HAP-1 (cell line): ENCODE measurements at places on chromosomes 2 and 18.

DNA sequence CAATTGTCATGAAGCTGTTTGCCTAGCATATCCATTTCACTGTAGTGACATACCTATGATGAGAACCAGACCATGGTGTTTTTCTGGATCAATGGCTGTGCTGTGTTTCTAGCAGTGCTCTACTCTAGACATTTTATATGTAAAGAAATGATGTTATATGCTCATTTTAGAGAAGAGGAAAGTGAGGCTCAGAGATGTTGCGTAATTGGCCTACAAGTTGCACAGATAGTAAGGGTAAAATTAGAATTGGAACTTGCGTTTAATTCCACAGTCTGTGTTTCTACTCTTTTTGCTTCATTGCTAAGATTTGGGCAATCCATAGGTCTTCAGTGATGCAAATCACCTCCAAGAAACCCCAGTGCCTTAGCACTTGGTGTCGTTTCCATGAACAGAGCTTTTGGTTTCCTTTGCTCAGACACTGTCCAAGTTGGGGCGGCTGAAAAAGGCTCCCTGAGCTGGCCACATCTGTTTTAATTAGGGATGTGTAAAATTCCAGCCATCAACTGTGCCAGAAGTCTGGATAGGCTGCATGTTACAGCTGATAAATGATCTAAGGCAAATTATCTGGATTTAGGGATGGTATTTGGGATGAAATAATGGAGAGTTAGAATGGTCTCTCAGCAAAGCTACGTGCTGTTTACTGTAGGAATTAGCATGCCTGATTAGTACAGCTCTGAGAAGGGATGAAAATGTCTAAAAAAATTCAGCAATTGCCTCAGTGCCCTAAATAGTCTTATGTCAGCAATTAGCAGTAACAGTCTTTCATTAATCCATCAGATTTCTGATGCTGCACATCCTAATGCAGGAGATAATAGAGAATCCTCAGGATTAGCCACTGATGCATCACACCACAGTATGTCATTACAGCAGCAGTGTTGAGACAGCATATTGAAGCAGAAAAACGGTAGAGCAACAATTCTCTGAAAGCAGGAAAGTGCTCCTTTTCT, 65.3 kb downstream of the PTPRM start:
- no peak for DNase-seq

GRCh38 chr2:18790509-18791171, 201.3 kb upstream of the NT5C1B start:
- DNase-seq, result no peak

DNA sequence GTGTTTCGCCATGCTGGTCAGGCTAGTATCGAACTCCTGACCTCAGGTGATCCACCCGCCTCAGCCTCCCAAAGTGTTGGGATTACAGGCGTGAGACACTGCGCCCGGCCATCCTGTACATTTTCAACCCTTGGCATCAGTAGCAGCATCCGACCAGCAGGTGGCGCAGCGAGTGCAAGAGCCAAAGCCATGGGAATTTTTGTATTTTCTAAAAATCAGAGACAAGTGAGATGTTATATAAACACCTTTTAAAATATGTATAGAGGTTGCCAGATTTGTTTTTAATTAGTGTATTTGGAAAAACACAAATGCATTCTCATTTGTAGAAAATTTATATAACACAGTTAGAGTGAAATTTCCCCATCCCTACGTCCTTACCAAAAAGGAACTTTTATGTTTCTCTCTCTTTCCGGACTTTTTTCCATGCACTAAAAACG, 36.8 kb downstream of the MOGAT1 start:
- DNase-seq, result peak; percentile 87

- DNase-seq, result no peak
Observed at GRCh38 chr18:7618891-7619442, 51.9 kb downstream of the PTPRM start.

DNA sequence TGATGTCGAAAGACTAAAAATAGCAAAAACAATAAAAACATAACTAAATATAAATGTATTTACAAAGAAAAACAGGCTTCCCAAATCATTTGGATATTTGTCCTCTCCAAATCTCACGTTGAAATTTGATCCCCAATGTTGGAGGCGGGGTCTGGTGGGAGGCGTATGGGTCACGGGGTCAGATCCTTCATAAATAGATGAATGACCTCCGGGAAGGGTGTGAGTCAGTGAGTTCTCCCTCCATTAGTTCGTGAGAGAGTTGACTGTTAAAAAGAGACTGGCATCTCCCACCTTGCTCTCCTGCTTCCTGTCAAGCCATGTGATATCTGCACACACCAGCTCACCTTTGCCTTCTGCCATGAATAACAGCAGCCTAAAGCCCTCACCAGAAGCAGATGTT, 703.0 kb downstream of the TMEM182 start:
- no peak for DNase-seq
